Neural progenitor cell (in vitro differentiated cells): ENCODE measurements at places on chromosomes 4 and X.
A peak's percentile ranks its signal among the peaks of the same experiment; 100 is the strongest.

DNA sequence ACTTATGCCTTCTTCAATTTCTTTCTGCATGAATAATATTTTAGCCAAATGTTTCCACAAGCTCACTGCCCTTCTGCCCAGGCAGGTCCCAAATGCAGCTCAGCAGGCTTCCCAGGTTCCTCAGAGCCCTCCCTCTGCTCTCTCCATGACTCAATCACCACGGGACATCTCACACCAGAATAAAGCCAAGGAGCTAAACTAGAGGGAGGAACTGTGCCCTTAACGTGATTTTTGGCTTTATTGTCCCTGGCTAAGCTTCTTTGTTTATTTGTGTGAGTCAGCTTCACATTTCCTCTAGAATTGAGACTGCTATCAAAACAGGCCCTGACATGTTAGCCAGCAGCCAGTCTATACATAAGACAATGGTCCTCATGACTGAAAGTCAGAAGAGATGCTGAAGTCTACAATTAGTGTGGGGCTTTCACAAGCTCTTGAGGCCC, 186.4 kb upstream of the GALNT7 start:
- no peak for DNase-seq
- H3K27me3 ChIP-seq = no peaks in the 10 kb centered on the region
- no peak overlapping the region for H3K4me3 ChIP-seq

- no peaks in the 10 kb centered on the region for H3K36me3 ChIP-seq
- no peak for DNase-seq
- H3K27ac ChIP-seq = no peak overlapping the region
- H3K27me3 ChIP-seq = no peaks in the 10 kb centered on the region
- peaks cover 21% of the 10 kb centered on the region for H3K4me1 ChIP-seq
- no peak overlapping the region for H3K4me3 ChIP-seq
Measured at GRCh38 chrX:42691196-42691595, 86.8 kb downstream of the PPP1R2C start.

DNA sequence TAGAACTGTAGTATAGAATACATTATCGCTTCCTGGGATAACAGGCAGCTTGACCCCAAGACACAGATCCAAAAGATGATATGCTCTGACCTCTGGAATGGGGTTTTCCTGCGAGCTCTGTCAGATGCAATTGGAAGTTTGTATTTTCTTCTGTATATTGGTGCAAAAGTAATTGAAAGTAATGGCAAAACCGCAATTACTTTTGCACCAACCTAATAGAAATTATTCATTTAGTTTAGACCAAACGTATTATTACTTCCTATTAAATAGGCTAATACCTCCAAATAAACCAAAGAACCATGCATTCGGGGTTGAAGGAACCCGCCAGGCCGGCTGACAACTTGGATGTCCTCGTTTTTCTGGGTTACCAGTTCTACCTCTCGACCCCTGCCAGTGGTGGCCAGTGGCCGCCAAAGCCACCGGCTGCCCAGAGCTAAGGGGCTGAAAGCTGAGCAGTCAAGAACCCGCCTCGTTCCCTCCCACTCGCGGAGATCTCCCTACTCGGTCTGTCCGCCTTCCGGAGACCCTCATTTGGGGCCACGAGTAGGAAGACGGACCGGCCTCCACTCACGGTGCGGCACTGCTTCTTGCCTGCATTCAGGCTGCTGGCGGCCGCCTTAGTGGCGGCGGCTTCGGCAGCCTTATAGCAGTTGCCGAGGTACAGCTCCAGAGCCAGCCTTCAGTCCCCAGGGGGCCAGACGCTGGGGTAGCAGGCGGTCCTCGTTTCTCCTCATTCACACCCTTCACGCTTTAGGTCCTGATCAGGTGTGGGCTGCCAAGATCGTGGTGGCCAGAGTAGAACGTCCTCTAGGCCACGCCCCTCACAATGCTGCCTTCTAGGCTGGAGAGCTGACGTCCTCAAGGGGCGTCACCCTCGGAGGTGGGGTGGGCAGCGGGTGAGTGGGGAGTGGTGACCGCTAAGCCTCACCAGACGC, 121.9 kb downstream of the RBMX2 start:
- H3K27me3 ChIP-seq = no peaks in the 10 kb centered on the region
- H3K36me3 ChIP-seq = no peaks in the 10 kb centered on the region
- H3K4me1 ChIP-seq = no peaks in the 10 kb centered on the region
- no peak overlapping the region for H3K27ac ChIP-seq
- DNase-seq = peak; percentile 8
- peak overlapping the region; percentile 18 for H3K4me3 ChIP-seq

GRCh38 chr4:139655116-139655515, 10.5 kb upstream of the MGST2 start:
- no peak overlapping the region for H3K27ac ChIP-seq
- no peak overlapping the region for H3K4me3 ChIP-seq
- H3K36me3 ChIP-seq = no peaks in the 10 kb centered on the region
- DNase-seq = peak; percentile 33
- no peaks in the 10 kb centered on the region for H3K27me3 ChIP-seq
- H3K4me1 ChIP-seq = peaks cover 23% of the 10 kb centered on the region

DNA sequence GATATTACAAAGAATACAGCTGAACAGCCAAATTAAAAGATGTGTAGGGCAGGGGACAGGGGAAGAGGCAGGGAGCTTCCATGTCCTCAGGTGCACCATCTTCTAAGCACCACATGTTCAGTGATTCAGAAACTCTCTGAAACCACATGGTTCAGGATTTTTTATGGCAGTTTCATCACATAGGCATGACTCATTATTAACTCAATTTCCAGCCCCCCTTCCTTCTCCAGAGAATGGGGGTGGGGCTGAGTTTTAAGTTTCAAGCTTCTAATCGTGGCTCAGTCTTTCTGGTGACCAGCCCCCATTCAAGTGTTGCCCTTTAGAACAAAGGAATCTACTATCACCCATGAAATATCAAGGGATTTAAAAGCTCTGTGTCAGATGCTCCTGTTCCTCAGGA, 317.8 kb upstream of the GALNT7 start:
- H3K27me3 ChIP-seq = no peaks in the 10 kb centered on the region
- H3K27ac ChIP-seq = no peak overlapping the region
- H3K36me3 ChIP-seq = no peaks in the 10 kb centered on the region

DNA sequence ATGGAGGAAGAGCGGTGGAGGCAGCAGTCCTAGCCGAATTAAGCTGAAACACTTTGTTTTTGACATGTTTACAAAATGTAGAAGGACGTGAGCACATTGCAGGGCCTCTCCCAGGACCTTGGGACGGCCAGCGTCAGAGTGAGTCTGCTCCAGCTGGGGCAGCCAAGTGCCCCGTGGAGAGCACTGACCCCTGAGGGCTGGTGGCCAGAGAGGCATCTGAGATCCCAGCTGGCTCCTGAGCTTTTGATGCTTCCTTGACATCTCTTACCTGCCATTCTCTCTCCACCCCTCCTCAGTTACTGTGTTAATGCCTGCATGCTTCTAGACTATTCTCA, 24.7 kb downstream of the NAT8L start:
- no peak for DNase-seq
- no peaks in the 10 kb centered on the region for H3K36me3 ChIP-seq
- H3K27ac ChIP-seq = no peak overlapping the region
- H3K4me1 ChIP-seq = no peaks in the 10 kb centered on the region
- H3K27me3 ChIP-seq = no peaks in the 10 kb centered on the region
- H3K4me3 ChIP-seq = no peak overlapping the region

- H3K27ac ChIP-seq = no peak overlapping the region
- no peak overlapping the region for H3K4me3 ChIP-seq
- H3K36me3 ChIP-seq = no peaks in the 10 kb centered on the region
- no peaks in the 10 kb centered on the region for H3K4me1 ChIP-seq
- DNase-seq = no peak
- peaks cover 11% of the 10 kb centered on the region for H3K27me3 ChIP-seq
Measured at GRCh38 chrX:154488336-154489075, 1.9 kb downstream of the SLC10A3 start.

DNA sequence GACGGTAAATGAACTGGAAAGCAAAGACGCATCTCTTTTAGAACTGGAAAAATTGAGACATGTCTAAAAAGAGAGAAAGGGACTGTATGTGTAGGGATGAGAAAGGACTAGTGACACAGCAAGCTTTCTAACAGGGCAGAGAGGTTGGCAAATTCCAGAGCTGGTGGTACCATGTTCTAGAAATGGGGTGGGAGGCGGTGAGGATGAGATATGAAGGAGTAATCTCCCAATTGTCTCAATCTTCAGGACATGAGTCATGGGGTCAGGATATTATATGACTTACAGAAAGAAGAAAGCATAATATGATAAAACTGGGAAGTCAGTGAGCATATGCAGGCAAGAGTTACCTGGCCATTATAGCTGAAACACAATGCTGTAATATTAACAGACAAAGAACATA, 14.2 kb downstream of the TAB3 start:
- H3K4me3 ChIP-seq = no peak overlapping the region
- H3K27me3 ChIP-seq = no peaks in the 10 kb centered on the region
- no peak for DNase-seq
- H3K27ac ChIP-seq = no peak overlapping the region
- H3K4me1 ChIP-seq = peaks cover 3% of the 10 kb centered on the region
- no peaks in the 10 kb centered on the region for H3K36me3 ChIP-seq

DNA sequence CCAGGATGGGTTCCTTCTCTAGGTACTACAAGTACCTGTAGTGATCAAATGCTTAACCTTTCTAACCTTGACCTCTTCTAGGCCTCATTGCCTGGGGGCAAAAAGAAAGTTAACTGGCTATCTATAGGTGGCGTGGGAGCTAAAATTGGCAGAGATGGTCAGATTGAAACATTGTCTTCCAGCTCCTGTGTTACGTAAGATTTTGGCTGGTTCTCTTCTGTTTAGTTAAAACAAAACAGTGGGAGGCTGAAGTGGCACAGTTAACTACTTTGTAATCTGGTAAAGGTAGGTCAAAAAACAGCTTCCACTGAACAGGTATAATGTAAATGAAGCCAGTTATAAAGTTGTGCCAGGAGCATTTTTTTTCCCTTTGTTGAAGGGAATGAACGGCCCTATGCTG, 115.2 kb downstream of the MBNL3 start:
- DNase-seq = no peak
- H3K36me3 ChIP-seq = no peaks in the 10 kb centered on the region
- H3K4me1 ChIP-seq = no peaks in the 10 kb centered on the region
- H3K27ac ChIP-seq = no peak overlapping the region

DNA sequence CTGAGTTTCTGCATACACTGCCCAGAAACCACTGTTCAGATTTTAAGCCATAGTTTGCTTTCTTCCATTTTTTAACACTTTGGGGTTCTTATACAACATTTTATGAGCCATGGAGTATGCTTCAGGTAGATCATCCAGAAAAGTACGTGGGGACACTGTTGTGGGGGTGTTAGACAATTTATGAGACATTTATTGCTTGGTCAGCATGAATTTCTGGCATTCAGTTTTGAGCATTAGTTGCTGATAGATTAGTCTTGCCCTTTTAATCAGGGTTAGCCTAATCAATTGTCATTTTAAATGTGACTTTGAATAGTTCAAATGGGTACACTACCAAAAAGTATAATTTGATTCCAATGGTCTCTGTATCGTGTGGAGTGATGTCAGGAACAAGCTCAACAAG, 434.9 kb downstream of the GPM6A start:
- no peaks in the 10 kb centered on the region for H3K36me3 ChIP-seq
- H3K4me3 ChIP-seq = no peak overlapping the region
- no peak for DNase-seq
- no peak overlapping the region for H3K27ac ChIP-seq
- H3K4me1 ChIP-seq = peaks cover 23% of the 10 kb centered on the region

DNA sequence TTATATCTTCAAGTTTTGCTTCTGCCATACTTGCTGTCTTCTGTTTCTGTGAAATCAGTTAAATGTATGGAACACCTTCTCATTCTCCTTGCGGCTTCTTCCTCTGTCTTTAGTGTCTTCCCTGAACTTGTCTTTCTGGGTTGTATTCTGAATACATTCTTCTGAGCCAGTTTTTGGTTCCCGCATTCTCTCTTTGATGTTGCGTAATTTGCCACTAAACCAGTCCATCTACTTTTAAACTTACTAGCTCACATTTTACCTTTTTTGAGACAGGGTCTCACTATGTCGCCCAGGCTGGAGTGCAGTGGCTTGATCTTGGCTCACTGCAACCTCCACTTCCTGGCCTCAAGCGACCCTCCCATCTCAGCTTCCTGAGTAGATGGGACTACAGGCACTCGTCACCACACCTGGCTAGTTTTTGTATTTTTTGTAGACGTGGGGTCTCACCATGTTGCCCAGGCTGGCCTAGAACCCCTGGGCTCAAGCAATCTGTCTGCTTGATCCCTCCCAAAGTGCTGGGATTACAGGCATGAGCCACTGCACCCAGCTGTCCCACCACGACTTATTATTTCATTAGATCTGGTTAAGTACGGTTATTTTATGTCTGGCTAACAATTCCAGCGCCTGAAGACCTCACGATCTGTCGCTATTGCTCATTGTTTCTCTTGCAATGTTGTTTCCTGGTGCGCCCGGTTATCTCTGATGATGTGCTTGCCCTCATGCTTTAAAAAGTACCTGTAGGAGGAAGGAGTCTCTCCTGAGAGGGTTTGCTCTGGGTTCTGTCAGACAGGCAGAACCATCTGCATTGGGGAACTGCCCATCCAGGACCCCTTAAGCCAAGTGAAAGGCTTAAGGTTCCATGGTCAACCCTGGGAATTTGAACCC, 9.8 kb upstream of the FAM3A start:
- H3K27me3 ChIP-seq = peaks cover 27% of the 10 kb centered on the region
- DNase-seq = no peak
- H3K36me3 ChIP-seq = no peaks in the 10 kb centered on the region
- peaks cover 3% of the 10 kb centered on the region for H3K4me1 ChIP-seq
- H3K4me3 ChIP-seq = no peak overlapping the region

DNA sequence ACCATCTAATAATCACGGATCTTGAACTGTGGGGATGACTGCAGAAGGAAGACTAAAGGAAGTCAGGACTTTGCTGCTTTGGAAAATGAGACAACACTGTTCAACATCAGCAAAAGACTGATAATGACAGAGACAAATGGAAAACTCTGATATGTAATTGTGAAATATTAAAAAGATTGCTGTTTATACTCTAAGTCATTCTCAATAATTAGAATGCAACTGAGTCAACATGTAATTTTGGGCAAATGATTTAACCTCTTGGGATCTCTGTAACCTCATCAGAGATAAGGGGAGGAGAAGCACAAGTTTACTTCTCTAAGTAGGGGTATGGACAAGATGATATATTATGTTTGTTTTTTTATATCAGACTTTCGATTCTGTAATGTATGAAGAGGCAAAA, 121.9 kb downstream of the GASK1B start:
- H3K4me3 ChIP-seq = no peak overlapping the region
- DNase-seq = no peak
- H3K4me1 ChIP-seq = no peaks in the 10 kb centered on the region
- no peak overlapping the region for H3K27ac ChIP-seq
- no peaks in the 10 kb centered on the region for H3K36me3 ChIP-seq
- no peaks in the 10 kb centered on the region for H3K27me3 ChIP-seq

GRCh38 chrX:155070038-155070437, 898 bp downstream of the CMC4 start:
- peak overlapping the region; percentile 59 for H3K4me3 ChIP-seq
- no peaks in the 10 kb centered on the region for H3K27me3 ChIP-seq
- no peaks in the 10 kb centered on the region for H3K36me3 ChIP-seq
- DNase-seq = peak; percentile 4

GRCh38 chrX:129347291-129347690, 176.0 kb downstream of the SMARCA1 start:
- no peaks in the 10 kb centered on the region for H3K4me1 ChIP-seq
- peak; percentile 3 for DNase-seq
- peaks cover 23% of the 10 kb centered on the region for H3K27me3 ChIP-seq
- no peak overlapping the region for H3K4me3 ChIP-seq

GRCh38 chr4:17166954-17167353, 268.5 kb upstream of the LDB2 start:
- H3K27ac ChIP-seq = no peak overlapping the region
- no peak for DNase-seq
- H3K4me1 ChIP-seq = no peaks in the 10 kb centered on the region
- no peak overlapping the region for H3K4me3 ChIP-seq
- H3K36me3 ChIP-seq = no peaks in the 10 kb centered on the region
